ENCODE measurements at places on chromosomes 4 and X.

DNA sequence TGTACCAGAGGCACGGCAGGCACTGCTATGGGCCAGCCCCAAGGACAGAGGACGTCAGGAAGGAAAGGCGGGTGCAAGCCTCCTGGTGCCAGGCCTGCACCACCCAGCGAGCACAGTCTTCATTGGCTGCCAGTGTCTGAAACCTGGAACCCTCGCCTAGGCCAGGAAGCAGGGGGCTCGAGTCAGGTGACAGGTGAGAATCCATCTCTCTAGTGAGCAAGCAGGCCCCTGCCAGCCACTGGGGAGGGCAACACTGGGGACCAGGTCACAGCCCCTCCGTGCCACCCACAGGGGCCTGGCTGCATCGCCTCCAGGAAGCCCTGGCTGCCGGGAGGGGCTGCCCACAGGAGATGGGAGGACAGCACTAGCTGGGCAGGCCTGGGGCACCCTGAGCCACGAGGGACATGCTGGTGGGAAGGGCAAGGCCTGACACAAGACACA, 6.9 kb upstream of the HAUS3 start:
- peak; percentile 41 for DNase-seq

- no peak for DNase-seq
These were observed 326.6 kb upstream of the ATOH1 start for GRCh38 chr4:93501946-93502345.

DNA sequence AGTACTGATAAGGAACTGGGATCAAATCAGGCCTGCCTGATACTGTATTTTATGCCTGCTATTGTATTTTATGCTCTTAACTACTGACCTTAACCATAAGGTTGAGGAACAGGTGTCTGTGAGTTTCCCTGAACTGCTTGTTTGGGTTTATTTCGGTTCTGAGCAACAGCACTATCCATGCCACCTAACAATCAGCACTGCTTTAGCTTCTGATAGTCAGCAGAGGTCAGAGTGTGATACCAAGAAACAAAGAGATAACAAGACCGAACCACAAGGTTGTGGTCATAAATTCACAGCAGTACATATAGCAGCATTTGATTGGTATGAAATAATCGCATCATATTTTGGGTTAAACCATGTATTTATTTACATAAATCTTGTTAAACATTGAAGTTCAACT, 362.2 kb downstream of the FGF13 start:
- DNase-seq = no peak

DNA sequence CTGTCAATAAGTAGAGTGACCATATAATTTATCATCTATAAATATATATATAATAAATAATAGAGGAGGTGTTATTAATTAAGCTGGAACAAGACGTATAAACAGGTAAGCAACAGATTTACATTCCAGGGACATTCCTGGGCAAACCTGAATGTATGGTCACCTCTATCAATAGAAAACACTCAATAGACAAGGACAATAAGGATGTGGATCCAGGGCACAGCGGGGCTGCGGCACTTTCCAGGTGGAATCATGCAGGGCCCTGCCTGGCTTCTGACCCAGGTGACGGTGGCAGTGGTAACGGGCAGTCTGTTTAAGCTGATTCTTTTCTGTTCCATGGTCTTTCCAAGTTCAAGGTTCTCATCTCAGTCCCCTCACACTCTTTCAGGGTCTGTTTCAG, 22.5 kb downstream of the ENPEP start:
- no peak for DNase-seq

DNA sequence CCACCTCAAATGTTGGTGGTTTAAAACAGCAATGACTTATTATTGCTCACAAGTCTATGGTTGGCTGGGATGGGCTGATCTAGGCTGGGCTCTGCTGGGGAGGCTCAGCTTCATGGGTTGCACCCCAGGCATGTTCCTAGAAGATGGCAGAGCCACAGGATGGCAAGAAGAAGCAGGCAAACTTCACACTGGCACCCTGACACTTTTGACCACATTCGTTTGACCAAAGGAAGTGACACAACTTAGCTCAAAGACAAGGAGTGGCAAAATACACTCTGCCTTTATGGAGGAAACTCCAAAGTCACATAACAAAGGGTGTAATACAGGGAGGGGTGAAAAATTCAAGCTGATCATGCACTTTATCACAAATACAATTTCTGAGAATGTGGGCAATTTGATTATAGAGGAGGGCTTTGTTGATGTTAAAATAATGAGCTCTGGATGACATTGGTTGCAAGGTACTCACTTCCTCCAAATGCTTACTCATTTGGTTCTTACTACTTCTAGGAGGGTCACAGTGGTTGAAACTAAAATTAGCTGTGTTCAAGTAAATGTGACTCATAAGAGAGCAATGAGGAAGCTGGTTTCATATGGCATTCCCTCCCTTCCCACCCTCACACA, 249.2 kb upstream of the RPS6KA3 start:
- DNase-seq = peak; percentile 52

DNA sequence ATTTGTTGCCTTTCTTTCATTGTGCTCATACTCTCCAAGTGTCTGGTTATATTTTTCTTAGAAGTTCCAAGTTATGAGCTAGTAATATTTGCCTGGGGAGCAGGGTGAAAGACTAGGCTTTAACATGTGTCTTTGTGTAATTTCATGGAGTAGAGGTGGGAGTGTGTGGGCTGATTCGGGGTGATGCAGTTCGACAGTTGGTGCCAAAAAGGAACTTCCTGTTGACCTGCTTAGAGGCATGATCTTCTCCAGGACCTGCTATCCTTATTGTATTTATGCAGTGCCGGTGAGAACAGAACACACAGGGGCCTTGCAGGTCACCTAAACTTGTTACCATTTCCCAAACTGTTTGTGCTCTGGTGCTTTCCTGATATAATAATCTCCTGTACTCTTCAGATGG, 21.2 kb downstream of the USP53 start:
- DNase-seq = no peak

DNA sequence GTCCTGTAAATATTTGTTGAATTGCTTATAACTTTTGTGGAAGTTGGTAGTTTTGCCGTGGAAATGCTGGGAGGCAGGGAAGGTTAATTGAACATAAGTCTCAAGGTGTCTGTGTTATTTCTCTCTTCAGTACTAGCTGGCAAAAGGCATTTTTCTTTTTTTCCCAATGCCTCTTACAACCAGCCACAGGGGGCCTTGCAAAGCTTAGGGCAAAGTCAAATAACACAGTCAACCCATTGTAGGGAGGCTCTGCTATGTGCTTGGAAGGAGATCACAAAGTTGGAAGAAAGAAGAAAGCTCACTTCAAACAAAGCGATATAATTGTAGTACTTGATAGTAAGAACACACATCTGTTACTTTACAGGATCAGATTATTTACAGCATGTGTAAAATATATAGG, 802.6 kb downstream of the PDHA2 start:
- DNase-seq = no peak

- no peak for DNase-seq
These were observed 12.4 kb downstream of the PPID start for GRCh38 chr4:158710814-158711213.

DNA sequence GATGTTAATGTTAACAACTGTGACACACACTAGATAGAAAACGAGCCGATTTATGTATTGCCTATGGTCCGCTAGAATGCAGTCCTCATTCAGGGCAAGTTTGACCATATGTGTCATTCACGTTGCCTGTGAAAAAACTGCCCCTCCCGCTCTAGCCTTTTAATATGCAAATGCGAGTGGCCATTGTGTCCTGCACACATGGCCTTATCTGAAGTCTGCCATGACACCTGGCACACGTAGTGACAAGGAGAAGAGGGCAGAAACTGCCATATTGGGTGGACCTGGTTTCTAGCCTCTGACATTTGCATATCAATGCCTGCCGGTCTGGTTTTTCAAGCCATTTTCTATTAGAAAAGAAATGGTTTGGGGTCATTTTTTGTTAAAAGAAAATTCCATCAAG, 303.3 kb upstream of the TECRL start:
- no peak for DNase-seq

DNA sequence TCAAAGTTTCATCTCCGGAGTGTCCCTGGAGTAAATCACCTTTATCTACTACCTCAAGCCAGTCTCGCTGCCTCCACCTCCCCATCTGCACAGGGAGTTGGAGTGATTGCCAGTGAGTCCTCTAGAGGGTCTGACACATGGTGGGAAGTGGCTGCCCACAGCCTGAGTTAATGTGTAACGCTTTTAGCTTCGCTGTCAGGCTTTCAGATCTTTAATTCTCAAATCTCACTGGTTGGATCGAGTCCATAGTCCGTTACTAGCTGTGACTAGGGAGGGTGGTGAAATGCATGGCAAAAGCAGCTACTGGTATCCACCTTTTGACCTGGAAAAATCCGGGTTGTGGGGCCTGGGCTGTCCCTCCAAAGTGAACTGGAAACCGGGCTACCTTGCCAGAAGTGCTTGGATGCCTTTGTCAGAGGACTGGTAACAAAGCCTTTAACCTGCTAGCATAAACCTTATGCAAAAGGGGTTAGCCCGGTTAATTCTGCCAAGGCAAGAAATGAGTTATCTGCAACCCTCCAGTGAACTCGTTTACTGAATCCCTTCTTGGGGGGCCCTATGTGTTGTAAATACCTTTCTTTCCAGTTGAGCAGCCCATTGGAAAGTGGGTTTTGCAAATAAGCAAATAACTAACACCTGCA, 5.1 kb upstream of the WDR1 start:
- no peak for DNase-seq

All from activated CD8-positive, alpha-beta memory T cell treated with anti-CD3 and anti-CD28 coated beads, Interleukin-2, amount 50 U/mL, for 48 hours (primary cell).